ENCODE measurements at places on chromosomes 1 and 21.

DNA sequence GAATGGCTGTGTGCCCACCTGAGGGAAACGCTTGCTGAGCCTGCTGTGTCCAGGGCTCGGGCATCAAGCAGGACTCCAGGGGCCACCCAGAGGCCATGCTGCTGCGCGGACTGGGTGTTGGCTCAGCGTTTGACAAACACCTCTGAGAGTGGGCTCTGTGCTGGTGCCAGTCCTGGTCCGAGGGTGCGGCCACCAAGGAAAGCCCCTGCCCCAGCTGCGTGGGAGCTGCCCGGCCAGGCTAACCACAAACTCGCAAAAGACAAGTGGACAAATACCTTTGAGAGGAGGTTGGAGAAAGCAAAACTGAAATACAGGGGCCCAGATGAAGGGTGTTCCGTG is 65.6 kb upstream of the TTC34 start:
- no peak for DNase-seq

GRCh38 chr1:185069202-185069772 is 23.9 kb downstream of the RNF2 start:
- no peak for DNase-seq

GRCh38 chr1:97307568-97307967 is 586.0 kb downstream of the PTBP2 start:
- no peak for DNase-seq

DNA sequence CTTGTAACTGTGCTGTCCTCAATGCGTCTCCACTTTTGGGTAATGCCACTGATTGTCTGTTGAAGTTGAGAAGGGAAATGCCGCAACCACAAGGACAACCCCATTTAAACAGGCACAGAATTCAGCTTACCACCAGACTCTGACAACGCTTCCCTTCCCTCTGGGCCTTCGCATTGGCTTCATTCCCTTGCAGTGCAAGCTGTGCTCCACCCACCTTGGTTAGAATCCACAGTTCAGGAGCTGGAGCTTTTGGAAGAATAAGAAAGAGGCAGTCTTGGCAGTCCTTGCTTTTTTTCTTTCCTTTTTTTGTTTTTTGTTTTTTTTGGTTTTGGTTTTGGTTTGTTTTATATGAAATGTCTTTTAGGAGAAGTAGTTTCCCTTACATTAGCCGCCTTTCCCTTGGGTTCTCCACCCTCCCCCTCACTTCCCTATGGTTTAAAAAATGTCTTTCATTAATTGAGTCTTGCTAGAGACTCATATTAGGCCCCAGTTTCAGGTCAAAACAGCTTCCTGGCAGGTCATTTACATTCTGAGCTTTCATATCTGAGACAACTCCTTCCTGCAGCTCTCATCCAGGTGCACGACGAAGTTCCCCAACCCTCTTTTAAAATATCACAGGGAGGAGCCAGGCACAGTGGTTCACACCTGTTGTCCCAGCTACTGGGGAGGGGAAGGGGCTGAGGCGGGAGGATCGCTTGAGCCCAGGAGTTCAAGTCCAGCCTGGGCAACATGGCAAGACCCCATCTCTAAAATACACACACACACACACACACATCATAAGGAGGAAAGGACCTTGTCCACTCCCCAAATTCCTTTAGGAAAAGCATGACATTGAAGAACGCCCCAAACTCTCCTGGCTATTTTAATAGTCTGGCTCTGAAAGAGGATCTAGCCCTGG is 20.7 kb upstream of the LAX1 start:
- DNase-seq = no peak

DNA sequence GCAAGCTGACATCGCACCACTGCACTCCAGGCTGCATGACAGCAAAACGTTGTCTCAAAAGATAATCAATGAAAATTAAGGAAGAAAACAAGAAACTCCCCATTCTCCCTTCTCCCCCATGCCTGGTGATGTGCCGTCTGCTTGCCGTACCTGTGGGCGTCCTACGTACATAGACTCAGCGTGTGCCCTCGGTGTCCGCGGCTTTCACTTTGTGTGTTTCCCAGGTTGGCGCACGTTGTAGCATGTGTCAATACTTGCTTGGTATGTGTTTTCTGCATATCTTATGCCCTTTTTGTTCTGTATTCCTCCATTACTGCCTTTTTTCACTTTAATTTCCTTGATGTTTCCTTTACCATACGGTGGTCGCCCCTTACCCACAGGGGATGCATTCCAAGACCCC is 53.8 kb downstream of the PCNT start:
- DNase-seq = no peak

DNA sequence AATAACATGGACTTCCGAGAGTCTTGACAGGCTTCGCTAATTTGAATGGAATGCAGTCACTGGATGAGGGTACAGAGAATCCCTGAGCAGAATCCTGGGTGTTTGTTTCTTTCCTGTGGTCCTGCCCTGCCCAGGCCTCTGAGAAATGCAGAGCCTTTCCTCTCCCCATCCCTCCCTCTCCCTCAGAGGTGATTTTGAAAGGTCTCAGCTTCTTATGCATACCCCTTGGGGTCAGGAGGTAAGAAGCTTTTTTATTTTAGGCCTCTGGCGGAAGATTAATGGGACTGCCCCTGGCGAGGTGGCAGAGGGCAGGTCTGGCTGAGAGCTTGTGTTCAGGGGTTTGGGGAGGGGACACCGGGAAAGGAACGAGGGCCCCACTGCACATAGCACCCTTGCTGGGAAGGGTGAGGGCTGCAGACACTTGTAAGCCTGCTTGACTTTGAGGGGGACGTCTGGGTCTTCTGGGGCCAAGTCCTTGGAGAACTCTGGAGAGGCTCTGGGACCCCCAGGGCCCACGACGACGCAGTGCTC is 116.5 kb upstream of the SLC45A1 start:
- no peak for DNase-seq

DNA sequence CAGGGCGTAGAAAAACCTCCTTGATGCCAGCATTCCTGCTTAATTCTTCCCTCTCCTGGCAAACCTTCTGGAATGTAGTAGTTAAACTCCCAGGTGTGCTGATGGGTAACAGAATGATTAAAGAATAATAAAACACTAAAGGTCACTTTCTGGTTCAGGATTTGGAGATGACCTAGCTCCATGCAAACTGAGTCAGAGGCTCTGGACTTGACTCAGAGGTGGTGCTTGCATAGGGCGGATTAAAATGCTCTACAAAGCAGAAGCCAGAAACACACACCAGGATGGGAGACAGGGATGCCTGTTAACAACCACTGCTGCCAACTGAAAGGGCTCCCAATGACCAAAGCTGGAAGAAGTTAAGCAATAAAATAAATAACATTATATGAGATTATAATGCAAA is 41.5 kb downstream of the KRTAP19-8 start:
- DNase-seq = no peak

GRCh38 chr1:226943927-226944326 is 3.8 kb downstream of the COQ8A start:
- DNase-seq = no peak

DNA sequence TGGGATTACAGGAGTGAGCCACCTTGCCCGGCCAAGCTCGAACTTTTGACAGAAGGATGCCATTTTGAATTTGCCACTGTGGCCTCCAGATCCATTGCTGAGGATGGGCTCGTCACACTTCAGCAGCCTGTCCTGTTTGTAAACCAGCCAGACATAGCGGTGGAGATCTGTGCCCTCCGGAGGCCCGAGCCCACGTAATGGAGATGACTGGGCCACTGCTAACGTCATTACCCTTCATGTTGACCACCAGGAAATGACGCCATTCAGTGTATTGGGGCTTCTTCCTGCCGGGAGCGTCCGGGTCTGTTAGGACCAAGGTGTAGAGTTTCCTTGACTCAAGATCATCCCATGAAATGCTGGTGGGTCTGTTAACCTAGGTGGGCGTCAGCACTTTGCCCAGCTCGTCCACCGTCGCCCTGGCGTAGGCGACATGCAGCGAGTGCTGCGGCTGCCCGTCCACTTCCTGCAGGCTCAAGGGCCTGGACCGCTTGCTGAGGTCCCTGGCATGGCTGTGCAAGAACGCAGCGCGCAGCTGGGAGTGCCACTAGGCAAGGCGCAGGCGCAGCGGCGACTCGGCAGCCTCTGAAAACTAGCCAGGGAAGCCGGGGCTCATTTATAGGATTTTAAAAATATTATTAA is 40.8 kb downstream of the PTPRC start:
- DNase-seq = no peak

GRCh38 chr1:225425201-225425786 is 2.5 kb downstream of the LBR start:
- DNase-seq = no peak

DNA sequence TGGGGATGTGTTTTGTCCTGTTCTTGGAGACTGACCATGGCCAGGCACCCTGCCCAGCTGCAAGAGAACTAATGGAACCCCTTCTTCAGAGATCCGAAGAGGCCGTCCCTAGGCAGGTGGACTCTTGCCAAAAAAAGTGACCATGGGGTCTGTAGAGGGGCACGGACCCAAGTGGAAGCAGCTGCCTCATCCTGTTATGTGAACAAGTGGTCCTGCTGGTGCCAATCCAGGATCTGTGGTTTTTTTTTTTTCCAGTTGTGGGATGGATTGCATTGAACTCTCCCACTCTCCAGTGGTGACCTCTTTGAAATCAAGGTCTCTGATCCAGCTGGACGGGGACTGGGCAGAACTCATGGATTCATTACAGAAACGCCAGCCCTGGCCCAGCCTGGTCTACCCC is 71.2 kb downstream of the ARHGEF10L start:
- DNase-seq = no peak
